ENCODE measurements at places on chromosomes 6 and 20. TPM values are rescaled to one million over a fixed set of nuclear protein-coding genes. Genes with fewer than 3 reads are reported as not detected.

DNA sequence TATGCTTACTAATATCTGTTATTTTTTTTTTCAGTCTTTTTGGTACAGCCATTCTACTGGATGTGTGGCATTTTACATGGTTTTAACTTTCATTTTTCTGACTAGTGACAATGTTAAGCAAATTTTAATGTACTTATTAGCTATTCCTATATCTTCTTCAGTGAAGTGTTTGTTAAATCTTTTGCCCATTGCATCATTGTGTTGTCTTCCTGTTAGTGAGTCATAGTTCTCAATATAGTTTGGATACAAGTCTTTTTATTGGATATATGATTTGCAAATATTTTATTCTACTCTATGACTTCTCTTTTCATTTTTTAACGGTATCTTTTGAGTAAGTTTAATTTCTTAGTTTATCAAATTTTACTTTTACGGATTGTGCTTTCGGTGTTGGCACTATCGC lies 519.4 kb downstream of the CDKAL1 start:
- no peak overlapping the region for H3K27ac ChIP-seq
- no peak for DNase-seq
- peaks cover 2% of the 10 kb centered on the region for H3K4me1 ChIP-seq
- no peak overlapping the region for H3K4me3 ChIP-seq

GRCh38 chr6:126134491-126134890 lies 148.2 kb downstream of the TRMT11 start:
- DNase-seq, result no peak
- no peaks in the 10 kb centered on the region for H3K4me1 ChIP-seq
- peaks cover 2% of the 10 kb centered on the region for H3K27me3 ChIP-seq
- no peaks in the 10 kb centered on the region for H3K36me3 ChIP-seq
- H3K4me3 ChIP-seq, result no peak overlapping the region
- no peak overlapping the region for H3K27ac ChIP-seq

GRCh38 chr6:53912661-53913060 lies 117.9 kb downstream of the LRRC1 start:
- DNase-seq, result no peak
- no peak overlapping the region for H3K4me3 ChIP-seq
- no peaks in the 10 kb centered on the region for H3K36me3 ChIP-seq
- no peak overlapping the region for H3K27ac ChIP-seq

- no peak overlapping the region for H3K4me3 ChIP-seq
- H3K27me3 ChIP-seq, result no peaks in the 10 kb centered on the region
- no peak for DNase-seq
- no peak overlapping the region for H3K27ac ChIP-seq
Observed at GRCh38 chr6:49826743-49827406, 39.5 kb downstream of the CRISP1 start.

DNA sequence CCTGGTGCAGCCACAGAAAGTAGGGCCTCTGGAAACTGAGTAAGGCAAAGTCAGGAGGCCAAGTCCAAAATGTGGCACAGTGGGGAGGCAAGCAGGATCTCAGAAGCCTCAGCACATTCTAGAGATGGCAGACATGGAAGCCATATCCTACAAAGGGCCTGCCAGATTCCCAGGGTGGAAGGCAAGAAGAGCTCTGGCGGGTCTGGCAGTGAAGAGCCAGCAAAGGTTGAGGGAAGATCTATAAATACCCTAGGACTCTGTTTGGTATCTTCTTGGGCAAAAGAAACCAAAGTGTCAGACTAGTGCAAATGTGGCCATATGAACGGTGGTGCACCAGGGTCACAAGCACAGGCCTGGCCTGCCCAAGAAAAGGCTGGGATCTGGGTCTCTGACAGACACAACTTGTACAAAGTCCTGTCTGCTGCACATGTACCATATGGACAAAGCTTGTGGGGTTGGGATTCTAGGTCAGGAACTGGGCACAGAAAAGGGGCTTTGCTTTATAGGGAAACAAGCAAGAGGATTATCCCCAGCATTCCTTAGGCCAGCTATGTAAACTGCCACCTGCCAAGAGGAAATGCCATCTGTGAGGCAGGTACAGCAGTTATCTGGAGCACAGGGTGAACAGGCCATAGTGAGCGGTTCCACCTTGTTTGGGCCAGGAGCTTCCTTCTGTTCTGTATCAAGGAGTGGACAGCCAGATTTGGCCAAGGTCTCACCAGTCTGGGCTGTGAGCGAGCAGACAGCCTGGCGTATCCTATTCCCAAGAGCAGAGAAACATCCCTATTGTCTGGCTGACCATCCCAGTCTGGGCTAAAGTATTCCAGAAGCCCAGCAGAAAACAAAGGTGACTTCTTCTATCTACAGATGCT lies 36.3 kb upstream of the SLC4A11 start:
- no peak for DNase-seq
- no peaks in the 10 kb centered on the region for H3K36me3 ChIP-seq
- no peak overlapping the region for H3K4me3 ChIP-seq
- no peaks in the 10 kb centered on the region for H3K4me1 ChIP-seq

TSBP1 gene
- not detected for total RNA-seq

CTNNBL1 gene
- total RNA-seq, result 64.3 TPM

CST5 gene
- total RNA-seq, result not detected

BPIFA1 gene
- not detected for total RNA-seq

DTD1 gene
- total RNA-seq, result 33.4 TPM

DNA sequence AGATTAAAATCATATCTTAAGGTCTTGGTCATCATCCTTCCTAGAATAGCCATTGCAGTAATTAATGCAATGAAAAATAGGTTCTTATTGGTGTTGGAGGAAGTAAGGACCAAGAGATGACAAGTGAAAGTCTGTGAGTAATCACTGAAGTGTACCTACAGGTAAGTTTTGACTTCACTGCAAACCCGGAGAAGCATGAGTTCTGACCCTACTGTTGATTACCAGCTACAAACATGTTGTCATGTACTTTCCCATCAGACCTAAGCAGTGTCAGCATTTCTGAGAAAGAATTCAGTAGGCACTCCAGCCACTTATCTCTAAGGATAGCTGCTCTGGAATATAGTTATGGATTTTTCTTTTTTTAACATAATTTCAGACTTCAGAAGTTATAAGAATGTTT lies 280.9 kb downstream of the ZFAND3 start:
- H3K4me3 ChIP-seq, result no peak overlapping the region
- H3K36me3 ChIP-seq, result peaks cover 5% of the 10 kb centered on the region
- H3K27me3 ChIP-seq, result no peaks in the 10 kb centered on the region
- peaks cover 4% of the 10 kb centered on the region for H3K4me1 ChIP-seq
- DNase-seq, result no peak
- no peak overlapping the region for H3K27ac ChIP-seq

SH3BGRL2 gene
- total RNA-seq, result 0.35 TPM

- peaks cover 35% of the 10 kb centered on the region for H3K27me3 ChIP-seq
- H3K4me3 ChIP-seq, result peak overlapping the region; percentile 66
- DNase-seq, result no peak
- H3K27ac ChIP-seq, result no peak overlapping the region
- peaks cover 14% of the 10 kb centered on the region for H3K4me1 ChIP-seq
- no peaks in the 10 kb centered on the region for H3K36me3 ChIP-seq
Observed at GRCh38 chr6:30885481-30885998, 1.2 kb downstream of the DDR1 start.

APOM gene
- 3.6 TPM for total RNA-seq

GRCh38 chr6:91088515-91088914 lies 501.6 kb upstream of the MAP3K7 start:
- H3K27ac ChIP-seq, result no peak overlapping the region
- no peaks in the 10 kb centered on the region for H3K36me3 ChIP-seq
- no peaks in the 10 kb centered on the region for H3K4me1 ChIP-seq
- H3K27me3 ChIP-seq, result peaks cover 3% of the 10 kb centered on the region
- no peak overlapping the region for H3K4me3 ChIP-seq

- DNase-seq, result no peak
- peaks cover 15% of the 10 kb centered on the region for H3K27me3 ChIP-seq
- no peak overlapping the region for H3K4me3 ChIP-seq
- peaks cover under 1% of the 10 kb centered on the region for H3K4me1 ChIP-seq
- H3K27ac ChIP-seq, result no peak overlapping the region
Observed at GRCh38 chr6:31717499-31718222, 2.5 kb downstream of the LY6G6D start.

DNA sequence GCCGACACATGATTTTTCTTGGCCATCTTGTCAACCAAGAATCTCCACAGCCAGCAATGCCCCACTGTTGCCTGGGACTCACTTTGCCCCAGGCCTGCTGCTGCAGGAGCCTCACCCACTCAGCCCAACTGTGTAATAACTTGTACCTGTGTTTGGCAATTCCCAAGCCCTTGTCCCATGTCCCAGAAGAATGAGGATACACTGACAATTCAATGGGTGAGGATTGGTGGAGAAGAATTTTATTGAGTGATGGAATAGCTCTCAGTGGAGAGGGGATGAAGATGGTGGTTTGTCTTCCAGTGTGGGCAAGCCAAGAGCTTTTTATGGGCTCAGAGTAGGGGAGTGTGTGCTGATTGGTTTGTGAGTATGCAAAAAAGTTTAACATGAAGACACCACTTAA lies 861.9 kb downstream of the TFAP2A start:
- no peak for DNase-seq
- H3K4me1 ChIP-seq, result no peaks in the 10 kb centered on the region
- no peak overlapping the region for H3K4me3 ChIP-seq
- no peaks in the 10 kb centered on the region for H3K36me3 ChIP-seq

- DNase-seq, result no peak
- no peak overlapping the region for H3K4me3 ChIP-seq
- no peaks in the 10 kb centered on the region for H3K36me3 ChIP-seq
- H3K27me3 ChIP-seq, result no peaks in the 10 kb centered on the region
- peaks cover 1% of the 10 kb centered on the region for H3K4me1 ChIP-seq
Observed at GRCh38 chr6:38011937-38012336, 192.4 kb downstream of the ZFAND3 start.

CNKSR3 gene
- total RNA-seq, result not detected

ZBTB46 gene
- total RNA-seq, result 0.53 TPM

GRCh38 chr6:16514249-16514648 lies 247.0 kb downstream of the ATXN1 start:
- no peak overlapping the region for H3K4me3 ChIP-seq
- peak; percentile 41 for DNase-seq
- no peaks in the 10 kb centered on the region for H3K27me3 ChIP-seq
- peaks cover 78% of the 10 kb centered on the region for H3K4me1 ChIP-seq

GRCh38 chr6:139927236-139927635 lies 552.8 kb upstream of the CITED2 start:
- H3K36me3 ChIP-seq, result no peaks in the 10 kb centered on the region
- H3K27me3 ChIP-seq, result peaks cover 2% of the 10 kb centered on the region
- no peak overlapping the region for H3K27ac ChIP-seq

DNA sequence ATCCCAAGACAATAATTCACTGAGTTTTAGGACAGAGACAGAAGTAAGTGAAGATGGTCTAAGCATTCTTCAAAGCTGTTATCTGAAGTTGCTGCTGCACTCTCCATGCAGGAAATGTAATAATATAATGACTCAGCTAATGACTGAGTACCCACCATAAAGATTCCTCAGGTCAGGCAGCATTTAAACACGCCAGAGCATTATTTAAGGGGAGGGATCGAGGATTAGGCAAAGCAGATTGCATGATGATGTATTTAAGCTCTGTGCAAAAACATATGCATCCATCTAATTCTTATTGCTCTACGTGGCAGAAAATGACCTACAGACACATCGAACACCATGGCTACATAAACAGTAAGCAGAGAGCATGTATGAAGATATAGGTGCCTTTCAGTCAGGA lies 216.4 kb downstream of the UNC5CL start:
- no peak overlapping the region for H3K27ac ChIP-seq
- H3K4me3 ChIP-seq, result no peak overlapping the region
- H3K27me3 ChIP-seq, result peaks cover 14% of the 10 kb centered on the region
- no peaks in the 10 kb centered on the region for H3K36me3 ChIP-seq
- no peaks in the 10 kb centered on the region for H3K4me1 ChIP-seq

IL17F gene
- 13.3 TPM for total RNA-seq

KHDC1L gene
- total RNA-seq, result 0.58 TPM

DNA sequence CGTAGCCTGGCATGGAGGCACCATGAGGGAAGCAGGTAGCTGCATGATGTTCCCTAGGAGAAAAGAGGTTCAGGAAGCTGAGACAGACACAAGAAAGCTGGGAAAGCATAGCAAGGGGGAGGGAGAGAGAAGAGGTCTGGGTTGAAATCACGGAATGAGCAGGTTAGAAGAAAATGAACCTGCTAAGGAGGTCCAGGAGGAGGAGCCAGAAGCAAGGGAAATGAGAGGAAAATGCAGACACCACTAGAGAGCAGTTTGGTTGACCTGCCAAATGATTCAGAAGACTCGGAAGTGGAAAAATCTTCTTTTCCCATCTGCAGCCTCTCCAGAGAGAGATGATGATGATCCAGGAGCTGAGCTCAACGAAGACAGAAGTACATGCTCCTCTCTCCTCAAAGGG lies 70.9 kb downstream of the VIP start:
- no peak overlapping the region for H3K4me3 ChIP-seq
- H3K4me1 ChIP-seq, result no peaks in the 10 kb centered on the region
- H3K27me3 ChIP-seq, result no peaks in the 10 kb centered on the region
- H3K36me3 ChIP-seq, result no peaks in the 10 kb centered on the region
- no peak overlapping the region for H3K27ac ChIP-seq
- no peak for DNase-seq

DNA sequence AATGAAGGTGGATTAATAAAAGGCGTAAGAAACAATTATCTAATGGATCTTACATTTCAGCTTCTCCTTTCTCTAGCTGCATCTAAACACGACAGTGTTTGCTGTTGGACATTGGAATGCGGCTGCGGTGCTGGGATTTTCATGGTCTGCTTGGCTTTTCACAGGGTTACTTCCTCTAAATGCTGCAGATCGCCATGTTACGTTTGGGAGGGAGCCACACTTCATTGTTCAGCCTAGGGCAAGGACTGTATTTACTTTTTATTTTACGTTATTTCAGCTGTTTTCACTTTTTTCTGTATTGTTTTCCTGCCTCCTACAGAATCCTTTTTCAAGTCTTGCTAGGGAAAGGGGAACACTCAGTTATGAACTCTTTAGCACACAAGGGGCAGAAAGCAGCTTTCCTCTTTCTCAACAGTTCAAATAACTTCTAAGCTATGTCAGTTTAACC lies 97.9 kb upstream of the MTHFD1L start:
- no peaks in the 10 kb centered on the region for H3K36me3 ChIP-seq
- no peak overlapping the region for H3K4me3 ChIP-seq

GRCh38 chr20:63752411-63753101 lies 13.0 kb downstream of the SLC2A4RG start:
- DNase-seq, result no peak
- no peak overlapping the region for H3K27ac ChIP-seq
- H3K27me3 ChIP-seq, result peaks cover 3% of the 10 kb centered on the region
- no peaks in the 10 kb centered on the region for H3K36me3 ChIP-seq

C20orf202 gene
- not detected for total RNA-seq

DNA sequence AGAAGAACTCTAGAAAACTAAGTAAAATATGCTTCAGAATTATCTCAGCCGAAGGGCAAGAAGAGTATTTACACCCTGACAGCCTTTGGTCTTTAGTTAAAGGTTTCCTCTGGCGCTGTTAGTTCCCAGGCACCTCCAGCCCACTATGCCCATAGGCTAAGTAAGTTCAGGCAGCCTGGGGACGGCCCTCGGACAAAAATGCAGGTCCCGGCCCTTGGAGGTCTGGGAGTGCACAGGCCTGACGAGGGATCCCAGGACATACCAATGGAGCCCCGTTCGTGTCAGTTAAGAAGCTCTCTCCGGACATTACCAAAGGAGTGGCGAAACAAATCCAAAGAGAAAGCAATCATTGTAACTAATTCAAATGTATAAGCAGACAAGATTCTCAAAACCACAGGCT lies 311.8 kb downstream of the CD83 start:
- H3K4me1 ChIP-seq, result peaks cover 9% of the 10 kb centered on the region
- no peak for DNase-seq
- H3K36me3 ChIP-seq, result no peaks in the 10 kb centered on the region

MOG gene
- total RNA-seq, result not detected

All from activated CD4-positive, alpha-beta memory T cell treated with anti-CD3 and anti-CD28 coated beads, Interleukin-2, amount 10 ng/mL, durations not matched to agents 7 days and 5 days (primary cell).